ENCODE measurements at places on chromosomes 3 and 15.

DNA sequence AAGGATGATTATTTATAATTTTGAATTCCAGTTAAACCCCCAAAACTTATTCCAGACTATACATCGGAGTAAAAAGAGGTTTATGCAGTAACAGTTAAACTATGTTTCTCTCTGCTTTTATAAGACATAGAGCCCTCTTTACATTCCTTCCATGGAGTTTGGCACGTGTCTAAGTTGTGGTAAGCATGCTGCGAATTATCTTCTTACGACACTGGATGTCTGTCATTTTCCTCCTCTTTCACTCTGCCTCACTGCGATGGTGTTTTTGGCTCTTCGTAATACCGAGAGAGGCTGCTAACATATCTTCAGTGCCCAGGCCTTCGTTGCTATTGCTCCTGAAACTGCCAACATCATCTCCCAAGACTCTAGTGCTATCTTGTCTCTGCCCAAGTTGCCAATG lies 83.9 kb upstream of the TGFBR2 start:
- no peak for DNase-seq

DNA sequence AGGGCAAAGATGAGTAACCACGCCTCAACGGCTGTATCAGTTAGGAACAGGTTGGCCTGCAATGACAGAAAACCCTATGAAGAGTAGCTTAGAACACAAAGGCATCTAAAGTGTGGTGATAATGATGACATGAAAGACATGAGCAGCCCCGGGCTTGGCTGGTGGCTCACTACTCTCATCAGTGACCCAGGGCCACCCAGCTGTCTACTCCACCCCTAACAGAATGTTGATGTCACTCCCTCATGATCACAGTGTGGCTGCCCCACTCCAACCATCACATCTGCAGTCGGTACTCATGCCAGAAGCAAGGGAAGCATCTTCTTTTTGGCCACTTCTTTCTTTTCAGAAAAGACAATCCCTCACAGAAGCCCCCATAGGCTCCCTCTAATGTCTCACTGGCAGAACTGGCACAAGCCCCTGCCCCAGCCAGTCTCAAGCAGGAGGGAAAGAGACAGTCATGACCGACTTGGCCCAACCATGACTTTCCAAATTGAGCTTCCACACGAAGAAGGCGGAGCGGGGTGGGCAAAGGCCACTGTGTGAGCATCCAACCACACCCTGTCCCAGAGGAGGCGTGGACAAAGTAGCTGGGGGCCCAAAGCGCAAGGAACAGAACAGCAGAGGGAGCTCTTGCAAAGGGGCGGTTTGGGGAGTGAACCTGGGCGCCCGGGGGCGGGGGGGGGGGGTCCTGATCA lies 72.0 kb upstream of the IQSEC1 start:
- DNase-seq, result no peak

DNA sequence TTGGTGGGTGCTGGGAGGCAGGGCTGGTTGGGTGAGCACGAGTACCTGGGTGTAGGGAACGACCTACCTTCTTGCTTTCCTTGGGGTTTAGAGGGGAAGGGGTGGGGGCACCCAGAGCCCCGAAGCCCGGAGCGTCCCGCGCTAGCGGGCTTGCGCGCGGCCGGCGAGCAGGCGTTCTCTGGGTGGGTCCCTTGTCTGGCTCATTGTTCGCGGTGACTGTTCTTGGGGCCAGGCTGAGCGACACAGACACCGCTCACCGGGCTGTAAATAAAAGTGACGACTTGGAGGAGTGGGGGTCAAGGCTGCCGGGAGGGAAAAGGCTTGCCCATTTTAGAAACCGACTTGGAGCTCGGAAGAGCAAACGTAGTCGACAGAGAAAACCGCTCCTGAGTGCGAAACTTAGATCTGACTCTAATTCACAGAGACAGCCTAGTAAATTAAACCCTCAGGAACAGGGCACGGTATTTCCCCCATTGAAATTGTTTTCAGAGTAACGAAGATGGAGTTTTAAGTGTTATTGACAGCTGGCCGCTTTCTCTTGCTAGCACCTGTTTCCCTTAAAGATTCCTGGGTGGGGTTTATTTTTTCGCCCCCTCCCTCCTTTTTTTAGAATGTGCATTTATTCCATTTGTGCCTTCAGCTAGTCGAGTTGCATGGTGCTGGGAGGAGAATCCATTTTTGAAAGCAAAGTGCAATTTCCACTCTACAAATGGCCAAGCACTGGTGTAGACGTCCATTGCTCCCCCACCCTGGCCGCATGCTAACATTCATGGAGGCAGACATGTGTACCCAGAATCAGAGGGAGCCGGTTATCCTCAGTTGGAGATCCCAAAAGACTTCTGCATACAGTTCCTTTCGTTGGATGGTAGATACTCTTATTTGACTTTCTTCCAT lies 532.1 kb upstream of the SEMA6D start:
- no peak for DNase-seq

GRCh38 chr15:70258369-70259027 lies 160.8 kb upstream of the TLE3 start:
- peak; percentile 57 for DNase-seq

DNA sequence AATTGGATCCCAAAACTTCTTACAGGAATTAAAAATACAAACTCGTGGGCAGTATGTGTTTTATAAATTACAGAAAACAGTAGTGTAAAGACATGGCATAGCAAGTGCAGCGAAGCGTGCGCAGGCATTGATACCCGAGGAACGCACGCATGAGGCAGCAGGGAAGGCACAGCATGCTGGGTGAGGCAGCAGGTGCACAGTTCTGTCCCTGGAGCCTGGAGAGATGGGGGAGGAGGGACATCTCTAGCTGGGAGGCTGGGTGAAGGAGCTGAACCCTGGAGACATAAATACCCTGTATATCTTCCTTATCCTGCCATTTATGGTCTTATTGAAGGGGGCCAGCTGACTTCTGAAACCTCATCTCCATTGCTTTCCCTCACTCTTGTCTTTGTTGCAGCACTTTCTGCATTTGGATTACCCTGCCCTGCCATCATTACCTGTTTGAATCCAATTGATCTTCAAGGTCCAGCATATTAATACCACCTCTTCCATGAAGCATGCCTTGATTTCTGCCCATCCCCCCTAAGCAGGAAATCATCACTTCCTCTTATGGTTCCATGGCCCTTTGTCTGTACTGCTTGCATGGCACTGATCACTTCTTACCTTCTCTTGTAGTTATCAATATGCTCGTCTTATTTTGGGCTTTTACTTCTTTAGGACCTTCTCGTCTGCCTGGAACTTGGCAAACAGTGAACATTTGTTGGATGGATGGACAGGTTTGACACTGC lies 20.5 kb downstream of the LPP start:
- no peak for DNase-seq

GRCh38 chr15:26028086-26028740 lies 165.1 kb upstream of the ATP10A start:
- DNase-seq, result no peak

DNA sequence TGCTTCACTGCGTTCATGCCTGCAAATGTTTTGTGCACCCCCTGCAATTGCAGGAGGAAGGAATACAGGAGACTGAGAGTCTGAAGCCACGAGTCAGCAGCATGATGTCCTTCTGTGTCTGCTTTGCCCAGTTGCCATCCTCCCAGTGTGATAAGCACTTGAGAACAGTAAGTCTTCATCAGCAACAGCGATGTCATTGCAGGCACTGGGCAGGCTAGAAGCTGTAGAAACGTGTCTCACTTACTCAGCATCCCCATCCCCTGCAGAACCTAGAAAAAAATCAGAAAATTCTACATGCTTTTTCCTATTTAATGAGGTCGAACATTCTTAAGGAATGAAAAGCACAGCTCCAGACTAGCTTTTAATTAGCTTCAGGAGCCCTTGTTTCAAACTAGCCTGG lies 156.5 kb upstream of the LPP start:
- no peak for DNase-seq
